ENCODE measurements at places on chromosomes 12 and 14. TPM values are rescaled to one million over a fixed set of nuclear protein-coding genes. Genes with fewer than 3 reads are reported as not detected.

GRCh38 chr12:114598111-114598510, 85.9 kb downstream of the TBX3 start:
- no peak for DNase-seq

- peak; percentile 50 for DNase-seq
Observed at GRCh38 chr14:64478634-64479250, 13.4 kb downstream of the AKAP5 start.

- DNase-seq, result peak; percentile 63
Observed at GRCh38 chr14:93742761-93743160, 45.5 kb downstream of the PRIMA1 start.

DNA sequence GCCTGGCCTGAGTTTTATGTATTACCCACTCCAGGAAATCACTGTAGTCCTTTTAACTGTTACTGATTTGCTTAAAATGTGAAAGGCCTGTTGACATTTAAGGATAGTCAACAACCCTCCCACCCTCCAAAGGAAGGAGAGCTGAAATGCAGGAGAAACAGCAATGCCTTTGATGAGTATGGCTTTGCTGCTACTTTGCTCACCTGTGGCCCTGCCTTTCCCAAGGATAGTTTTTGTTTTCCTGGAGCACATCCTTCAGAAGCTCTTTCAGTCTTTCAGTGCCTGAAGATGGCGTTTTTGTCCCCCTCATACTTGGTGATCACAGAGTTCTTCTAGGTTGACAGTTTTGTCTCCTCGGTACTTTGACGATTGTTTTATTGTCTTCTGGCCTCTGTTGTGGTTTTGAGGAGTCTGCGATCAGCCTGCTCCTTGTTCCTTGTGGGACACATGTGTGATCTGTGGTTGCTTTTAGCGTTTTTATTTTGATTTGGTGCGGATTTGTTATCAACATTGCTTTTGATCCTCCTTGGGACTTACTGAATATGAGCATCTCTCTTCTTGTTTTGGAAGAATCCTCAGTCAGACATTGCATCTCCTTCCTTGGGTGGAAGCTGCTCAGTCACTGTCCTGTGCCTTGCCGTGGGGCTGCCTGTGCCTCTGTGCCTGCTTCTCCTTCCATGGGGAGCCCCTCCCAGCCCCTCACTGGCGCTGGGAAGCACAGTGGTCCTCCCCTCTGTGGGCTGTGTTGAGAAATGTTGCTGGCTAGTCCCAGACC, 17.2 kb downstream of the PACS2 start:
- no peak for DNase-seq

DNA sequence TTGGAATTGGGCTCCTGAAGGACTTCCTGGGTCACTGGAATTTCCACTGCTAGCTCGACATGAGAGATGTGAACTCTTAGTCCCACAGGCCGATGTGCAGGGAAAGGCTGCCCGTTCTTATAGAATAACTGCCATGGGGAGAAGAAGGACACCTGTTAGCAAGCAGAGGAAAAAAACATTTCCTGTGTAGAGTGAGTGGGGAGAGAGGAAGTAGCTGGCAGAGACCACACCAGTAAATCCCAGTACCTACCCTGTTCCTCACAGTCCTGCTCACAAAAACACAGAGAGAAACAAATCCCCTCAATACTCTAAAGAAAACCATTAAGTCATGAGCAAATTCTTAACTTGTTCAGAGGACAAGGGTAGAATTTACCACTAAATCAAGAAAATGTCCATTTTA, 29.5 kb downstream of the AREL1 start:
- no peak for DNase-seq

- DNase-seq, result no peak
Observed at GRCh38 chr12:85627584-85627983, 208.6 kb downstream of the RASSF9 start.

DNA sequence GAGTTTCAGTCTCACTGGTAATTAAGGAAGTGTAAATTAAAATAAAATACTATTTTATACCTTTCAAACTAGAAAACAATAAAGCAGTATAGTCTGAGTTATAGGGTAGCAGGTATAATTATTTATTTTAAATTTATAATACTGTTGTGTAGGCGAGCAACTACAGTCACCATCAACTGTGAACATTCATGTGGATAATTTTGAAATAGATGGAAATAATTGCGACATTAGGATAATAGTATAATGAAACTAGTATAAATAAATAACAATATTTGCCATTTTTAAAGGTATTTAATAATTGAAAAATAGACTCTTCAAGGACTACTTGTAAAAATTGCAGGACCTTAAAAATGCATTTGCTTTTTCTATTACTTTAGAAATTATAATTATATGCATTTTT, 3.8 kb upstream of the DYRK4 start:
- no peak for DNase-seq

DNA sequence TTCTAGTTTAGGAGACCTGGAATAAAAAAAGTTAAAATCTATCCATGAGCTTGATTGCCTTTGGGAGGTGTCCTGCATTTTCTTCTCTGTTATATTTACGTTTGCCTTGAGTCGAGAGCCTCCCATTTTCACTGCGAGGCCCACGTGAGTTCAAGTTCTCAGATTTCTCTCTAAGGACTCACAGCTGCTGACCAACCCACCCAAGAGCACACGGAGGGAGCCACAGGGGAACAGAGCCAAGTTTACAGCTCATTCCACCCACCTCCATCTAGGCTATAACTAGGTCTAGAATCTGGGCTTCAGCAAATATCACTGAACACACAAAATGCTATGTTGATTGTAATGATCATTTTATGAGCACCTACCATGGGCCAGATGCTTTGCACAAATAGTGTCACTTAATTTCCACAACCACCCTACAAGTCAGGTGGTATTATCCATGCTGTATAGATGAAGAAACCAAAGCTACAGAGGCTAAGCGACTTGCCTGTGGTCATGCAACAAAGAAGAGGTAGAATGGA, 16.7 kb downstream of the ALDH1L2 start:
- peak; percentile 47 for DNase-seq

- peak; percentile 68 for DNase-seq
Observed at GRCh38 chr12:13372386-13372785, 175.9 kb downstream of the EMP1 start.

- DNase-seq, result no peak
Observed at GRCh38 chr14:83556746-83557453, 1973.0 kb upstream of the FLRT2 start.

DNA sequence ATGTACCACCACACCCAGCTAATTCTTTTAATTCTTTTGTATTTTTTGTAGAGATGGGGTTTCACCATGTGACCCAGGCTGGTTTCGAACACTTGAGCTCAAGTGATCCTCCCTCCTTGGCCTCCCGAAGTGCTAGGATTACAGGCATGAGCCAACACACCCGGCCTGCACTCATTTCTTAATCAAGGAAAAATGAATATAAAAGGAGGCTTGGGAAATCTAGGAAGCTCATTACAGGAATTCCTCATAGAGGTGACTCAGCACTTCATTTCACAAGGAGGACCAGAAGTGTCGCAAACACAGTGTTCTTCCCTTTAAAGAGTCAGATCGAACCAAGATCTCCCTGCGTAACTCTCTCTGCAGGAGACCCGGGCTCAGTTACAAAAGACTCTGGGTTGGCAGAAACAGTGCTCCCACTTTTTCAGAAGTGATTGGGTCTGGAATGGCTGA, 30.3 kb downstream of the NFKBIA start:
- no peak for DNase-seq

DNA sequence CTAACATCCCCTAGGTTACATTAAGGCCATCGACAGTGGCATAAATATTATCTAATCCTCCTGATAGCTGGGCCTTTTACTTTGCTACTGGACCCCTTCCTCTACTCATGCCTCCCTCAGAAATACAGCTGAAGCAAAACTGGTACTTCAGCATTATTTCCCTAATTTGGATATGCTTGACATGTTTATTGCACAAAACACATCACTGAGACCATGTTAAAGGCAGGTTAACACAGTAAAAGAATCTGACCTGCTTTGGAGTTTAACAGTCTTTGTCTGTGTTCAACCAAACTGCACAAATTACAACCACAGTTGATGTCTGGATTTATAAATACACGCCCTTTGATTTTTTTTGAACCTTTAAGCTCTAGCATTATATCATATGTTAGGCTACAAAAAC, 156.6 kb downstream of the FOXA1 start:
- no peak for DNase-seq

GRCh38 chr14:22386924-22387775, 201.9 kb downstream of the DAD1 start:
- peak; percentile 95 for DNase-seq

- DNase-seq, result no peak
Observed at GRCh38 chr12:106815741-106816140, 41.3 kb downstream of the RIC8B start.

DTD2 gene
- 32.1 TPM for total RNA-seq

RPL10L gene
- total RNA-seq, result not detected

TEX22 gene
- total RNA-seq, result not detected

CMKLR1 gene
- total RNA-seq, result 6.1 TPM

ADCY4 gene
- total RNA-seq, result 16.7 TPM

USP44 gene
- total RNA-seq, result 0.31 TPM

KRT78 gene
- 64.7 TPM for total RNA-seq

ARMH4 gene
- total RNA-seq, result 18.2 TPM

SMCO2 gene
- not detected for total RNA-seq
